ENCODE measurements at places on chromosomes 1 and 21. TPM values are rescaled to one million over a fixed set of nuclear protein-coding genes. Genes with fewer than 3 reads are reported as not detected.

KCNE1 gene
- 0.44 TPM for total RNA-seq

DNA sequence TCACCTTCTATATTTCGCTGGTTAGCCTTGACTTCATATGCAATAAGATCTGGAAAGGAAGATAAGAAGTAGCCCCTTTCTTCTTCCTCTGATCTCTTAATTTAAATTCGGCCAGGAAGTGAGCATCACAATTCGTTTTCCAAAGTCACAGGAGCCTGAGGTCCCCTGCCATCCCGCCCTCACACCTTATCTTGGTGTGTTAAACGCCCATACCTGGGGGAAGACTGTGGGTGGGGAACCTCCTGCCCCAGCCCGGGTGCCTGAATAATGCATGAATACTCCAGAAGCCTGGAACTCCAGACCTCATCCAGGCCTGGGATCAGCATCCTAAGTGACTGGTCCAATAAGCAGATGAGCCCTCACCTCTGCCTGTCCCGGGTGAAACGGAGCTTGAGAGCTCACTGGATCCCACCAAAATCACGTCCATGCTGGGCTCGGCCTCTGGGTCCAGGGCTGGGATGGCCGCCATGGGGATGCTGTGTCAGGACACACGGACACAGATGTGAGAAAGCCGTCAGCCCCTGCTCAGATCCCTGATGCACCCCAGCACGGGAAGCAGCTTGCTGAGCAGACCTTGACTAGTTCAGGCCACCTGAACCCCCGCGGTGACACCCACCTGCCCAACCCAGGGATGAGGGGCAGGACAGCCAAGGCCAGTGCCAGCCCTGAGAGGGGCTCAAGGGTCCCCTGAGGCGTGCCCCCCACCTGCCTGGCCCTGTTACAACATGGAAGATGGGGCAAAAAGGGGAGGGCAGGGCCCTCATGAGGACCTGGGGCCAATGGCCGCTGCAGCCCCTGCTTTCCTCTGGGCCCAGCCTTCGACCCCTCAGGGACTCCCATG is 686 bp downstream of the DNMT3L start:
- DNase-seq, result no peak

- DNase-seq, result no peak
Measured at GRCh38 chr1:2539312-2539907, 9.3 kb upstream of the HES5 start.

DNA sequence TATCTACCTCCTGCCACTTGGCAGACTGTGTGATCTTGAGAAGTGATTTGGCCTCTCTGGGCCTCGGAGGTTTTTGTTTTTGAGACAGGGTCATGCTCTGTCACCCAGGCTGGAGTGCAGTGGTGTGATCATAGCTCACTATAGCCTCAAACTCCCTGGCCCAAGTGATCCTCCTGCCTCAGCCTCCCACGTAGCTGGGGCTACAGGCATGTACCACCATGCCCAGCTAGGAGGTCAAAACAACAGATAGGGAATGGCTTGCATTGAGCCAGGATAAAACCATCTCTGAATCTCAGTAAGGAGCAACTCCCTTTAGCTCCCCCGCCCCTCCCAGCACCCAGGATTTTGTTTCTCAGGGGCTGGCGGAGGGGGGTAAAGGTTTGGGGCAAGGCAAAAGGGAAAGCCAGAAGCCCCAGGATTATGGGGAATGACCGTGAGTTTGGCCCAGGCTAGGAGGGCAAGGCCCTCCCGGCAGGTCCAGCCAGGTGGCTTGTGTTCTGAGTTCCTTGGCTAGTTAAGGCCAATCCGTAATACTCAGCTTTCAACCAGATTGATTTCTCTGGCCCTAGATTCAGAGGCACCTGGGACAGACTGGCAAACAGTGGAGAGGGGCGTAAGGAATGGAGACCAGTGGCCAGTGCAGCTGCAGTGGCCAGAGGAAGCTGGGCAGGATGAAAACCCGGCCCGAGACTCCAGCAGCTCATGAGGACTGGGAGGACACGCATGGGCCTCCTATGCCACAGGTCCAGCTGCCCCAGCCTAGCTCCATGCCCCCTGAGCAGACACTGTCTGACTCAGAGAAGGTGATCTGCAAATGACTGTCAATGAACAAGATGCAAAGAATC is 130.1 kb downstream of the DMRTB1 start:
- DNase-seq, result peak; percentile 73

PNRC2 gene
- 58.9 TPM for total RNA-seq

GRCh38 chr1:94947437-94947836 is 20.5 kb upstream of the CNN3 start:
- DNase-seq, result no peak

DNA sequence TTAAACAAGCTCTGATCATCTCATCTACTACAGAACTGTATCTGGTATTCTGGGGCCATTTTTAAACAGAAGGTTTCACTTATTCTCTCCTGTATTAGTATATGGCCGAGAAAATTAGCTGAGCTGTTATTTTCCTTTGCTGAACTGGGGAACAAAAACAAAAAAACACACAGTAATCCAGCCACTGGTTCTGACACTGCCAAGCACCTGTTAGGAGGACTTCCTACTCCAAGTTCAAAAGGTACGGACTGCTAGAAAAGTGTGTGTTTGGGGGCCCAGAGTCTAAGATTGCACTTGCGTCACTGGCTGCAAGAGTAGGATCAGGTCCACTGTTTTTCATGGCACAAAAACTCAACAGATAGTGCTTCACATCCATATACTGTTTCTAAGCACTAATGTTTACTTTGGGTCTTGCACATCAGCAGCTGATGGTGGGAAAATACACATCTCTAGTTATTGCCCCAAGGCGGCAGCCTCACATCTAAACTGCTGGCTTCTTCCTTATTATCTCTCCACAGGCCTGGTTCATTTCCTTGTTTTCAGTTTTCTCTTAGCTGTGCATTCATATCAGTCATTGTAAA is 226.1 kb downstream of the FGGY start:
- DNase-seq, result no peak

ITSN1 gene
- 49.9 TPM for total RNA-seq

GRCh38 chr1:68811806-68812205 is 314.9 kb upstream of the DEPDC1 start:
- DNase-seq, result no peak

DNA sequence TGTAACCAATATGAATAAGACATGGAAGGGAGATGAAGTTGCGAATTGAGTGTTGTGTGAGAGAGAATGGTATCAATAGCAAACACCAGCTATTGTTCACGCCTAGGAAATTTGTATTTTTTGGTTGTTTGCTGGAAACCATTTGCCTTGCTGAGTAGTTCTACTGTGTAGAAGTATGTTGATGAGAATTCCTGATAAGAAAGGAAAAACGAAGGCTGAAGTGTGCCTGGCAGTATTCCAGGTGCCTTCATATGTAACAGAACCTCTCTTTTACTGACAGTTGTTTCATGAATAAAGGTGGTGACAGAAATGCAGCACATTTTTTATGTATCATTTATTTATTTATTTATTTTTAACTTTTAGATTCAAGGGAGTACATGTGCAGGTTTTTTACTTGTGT is 79.5 kb downstream of the SDCCAG8 start:
- DNase-seq, result no peak

GRCh38 chr1:22039594-22040285 is 12.8 kb upstream of the CDC42 start:
- no peak for DNase-seq

PTCH2 gene
- total RNA-seq, result 1.4 TPM

DNA sequence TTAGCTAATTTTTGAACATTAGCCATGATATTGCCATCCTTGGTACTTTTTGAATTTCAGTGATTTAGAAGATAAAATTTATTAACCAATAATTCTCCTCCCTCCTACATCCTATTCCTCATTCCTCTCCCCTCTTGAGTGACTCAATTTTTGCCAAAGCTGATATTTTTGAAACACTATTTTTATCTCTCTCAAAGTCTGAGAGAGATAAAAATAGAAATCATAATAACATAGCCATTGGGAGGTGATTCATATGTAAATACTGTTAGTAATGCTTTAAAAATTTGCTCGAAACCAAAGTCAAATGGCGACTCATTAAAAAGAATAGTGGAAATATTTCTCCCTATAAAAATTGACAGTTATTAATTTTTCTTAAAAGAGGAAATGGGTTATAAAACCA is 97.4 kb downstream of the PATJ start:
- no peak for DNase-seq

- no peak for DNase-seq
Measured at GRCh38 chr1:233015965-233016364, 65.6 kb downstream of the NTPCR start.

GRCh38 chr1:248786156-248786555 is 30.6 kb upstream of the LYPD8 start:
- no peak for DNase-seq

SZT2 gene
- total RNA-seq, result 51.8 TPM

- DNase-seq, result no peak
Measured at GRCh38 chr1:12067900-12068821, 5.1 kb downstream of the TNFRSF8 start.

GRCh38 chr21:33109574-33110339 is 39.8 kb downstream of the OLIG1 start:
- no peak for DNase-seq

TMEM82 gene
- total RNA-seq, result not detected

DNA sequence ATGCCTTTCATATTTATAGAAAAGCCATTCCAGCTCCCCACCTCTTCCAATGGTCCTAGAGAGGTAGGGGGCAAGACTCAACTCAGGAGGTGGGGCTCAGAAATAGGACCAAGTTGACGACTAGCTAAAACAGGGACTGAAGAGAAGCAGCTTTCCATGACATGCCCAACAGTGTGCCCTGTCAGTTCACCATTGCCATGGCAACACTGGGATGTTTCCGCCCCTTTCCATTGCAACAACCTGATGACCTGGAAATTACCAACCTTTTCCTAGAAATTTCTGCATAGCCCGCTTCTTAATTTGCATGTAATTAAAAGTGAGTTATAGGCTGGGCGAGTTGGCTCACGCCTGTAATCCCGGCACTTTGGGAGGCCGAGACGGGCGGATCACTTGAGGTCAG is 22.4 kb upstream of the INTS3 start:
- DNase-seq, result no peak

DNA sequence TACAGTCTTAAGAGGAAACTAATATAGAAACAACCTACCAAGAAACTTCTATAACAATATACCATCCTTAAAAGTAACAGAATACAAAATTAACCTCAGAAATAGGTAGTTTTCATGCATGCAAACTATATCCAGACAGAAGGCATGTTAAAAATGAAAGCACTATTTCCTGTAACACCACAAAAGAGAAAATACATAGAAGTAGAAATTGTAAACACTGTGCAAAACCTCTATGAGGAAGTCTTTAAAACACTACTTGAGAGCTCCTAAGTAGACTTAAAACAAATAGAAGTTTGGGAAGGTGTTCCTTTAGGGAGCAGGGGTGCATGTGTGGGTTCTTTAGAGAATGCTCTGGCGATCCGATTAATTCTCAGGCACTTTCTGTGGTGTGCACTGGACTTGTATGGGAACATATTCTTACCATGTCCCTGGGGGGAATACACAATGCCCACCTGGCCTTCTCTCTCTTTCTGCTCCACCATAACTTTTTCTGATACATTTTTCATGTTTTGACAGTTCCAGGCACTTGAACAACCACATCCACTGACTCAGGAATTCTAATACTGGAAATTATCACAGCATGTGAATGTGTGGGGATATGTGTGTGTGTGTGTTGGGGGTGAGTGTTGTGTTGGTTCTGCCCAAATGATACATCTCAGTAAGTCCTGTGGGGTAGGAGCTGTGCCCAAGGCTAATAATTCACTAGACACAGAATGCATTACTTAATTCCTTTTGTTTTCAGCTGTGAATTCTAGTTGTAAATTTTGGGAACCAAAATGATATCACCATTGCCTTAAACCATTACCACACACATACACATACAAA is 866.3 kb upstream of the B3GALT2 start:
- no peak for DNase-seq

DNA sequence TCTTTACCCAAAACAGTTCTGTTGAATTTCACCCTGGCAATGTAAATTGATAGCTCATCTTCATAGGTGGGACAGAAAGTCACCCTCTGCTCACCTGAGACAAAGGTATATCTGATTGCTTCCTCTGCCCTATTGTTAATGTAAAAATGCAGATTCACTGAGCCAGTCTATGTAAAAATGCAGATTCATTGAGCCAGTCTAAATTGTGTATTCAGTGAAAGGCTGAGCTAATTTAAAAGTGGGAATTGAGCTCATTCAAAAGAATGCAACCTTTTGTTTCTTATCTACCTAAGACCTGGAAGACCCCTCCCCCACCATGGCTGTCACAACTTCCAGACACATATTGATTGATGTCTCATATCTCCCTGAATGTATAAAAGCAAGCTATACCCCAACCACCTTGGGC is 4.8 kb upstream of the MYSM1 start:
- no peak for DNase-seq

CACNA1E gene
- not detected for total RNA-seq

DNA sequence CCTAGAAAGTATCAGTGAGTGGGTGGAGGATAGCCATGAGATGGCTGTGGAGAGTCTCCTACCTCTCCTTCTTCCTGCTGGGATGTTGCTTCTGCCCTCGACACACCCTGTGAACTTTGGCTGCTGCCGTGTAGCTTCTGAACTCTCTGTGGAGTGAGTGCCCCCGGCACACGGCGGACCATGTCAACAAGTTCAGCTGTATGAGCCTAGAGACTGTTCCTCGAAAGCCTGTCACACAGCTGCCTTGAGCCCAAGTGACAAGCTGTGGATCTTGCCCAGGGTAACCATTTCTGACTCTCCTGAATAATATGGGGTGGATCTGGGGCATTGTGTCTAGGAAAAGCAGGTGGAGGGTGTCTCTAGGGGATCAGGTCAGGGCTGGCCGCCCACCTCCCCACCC is 143.2 kb downstream of the NOS1AP start:
- DNase-seq, result no peak

DNA sequence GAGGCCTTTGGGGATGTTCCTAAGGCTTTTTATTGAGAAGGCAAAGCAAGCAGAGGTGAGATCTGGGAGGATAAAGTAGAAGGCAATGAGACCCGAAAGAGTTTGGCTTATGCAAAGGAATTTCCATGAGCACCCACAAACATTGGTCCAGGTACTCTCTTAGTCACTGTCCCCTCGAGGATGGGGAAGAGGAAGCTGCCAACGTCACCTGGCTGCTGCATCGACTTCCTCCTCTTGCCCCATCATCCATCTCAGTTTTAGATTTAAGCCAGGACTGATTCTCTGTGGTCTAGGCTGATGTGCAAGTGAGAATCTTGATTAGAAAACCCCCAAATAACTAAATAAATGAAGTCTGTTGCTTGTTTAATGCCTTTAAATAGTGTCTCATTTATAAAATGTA is 28.7 kb downstream of the RUNX1 start:
- peak; percentile 11 for DNase-seq

C8B gene
- not detected for total RNA-seq

GRCh38 chr1:223776075-223776814 is 63.9 kb downstream of the CAPN2 start:
- DNase-seq, result peak; percentile 68
